Naive B cell (primary cell): ENCODE measurements at places on chromosomes 5 and 9.

- H3K4me3 ChIP-seq = no peak overlapping the region
- H3K4me1 ChIP-seq = no peaks in the 10 kb centered on the region
- no peak for DNase-seq
- H3K27ac ChIP-seq = no peak overlapping the region
- H3K36me3 ChIP-seq = no peaks in the 10 kb centered on the region
Measured at GRCh38 chr5:118293378-118293777, 695.0 kb downstream of the DTWD2 start.

DNA sequence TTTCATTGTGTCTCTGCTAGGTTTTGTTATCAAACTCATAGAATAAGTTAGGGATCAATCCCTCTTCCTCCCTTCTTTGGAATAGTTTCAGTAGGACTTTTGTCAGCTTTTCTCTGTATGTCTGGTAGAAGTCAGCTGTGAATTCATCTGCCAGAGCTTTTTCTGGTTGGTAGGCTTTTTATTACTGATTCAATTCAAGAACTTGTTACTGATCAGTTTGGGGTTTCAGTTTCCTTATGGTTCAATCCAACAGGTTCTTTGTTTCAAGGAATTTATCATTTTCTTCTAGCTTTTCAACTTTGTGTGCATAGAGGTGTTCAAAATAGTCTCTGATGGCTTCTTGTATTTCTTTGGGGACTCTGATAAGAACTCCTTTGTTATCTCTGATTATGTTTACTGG is 221.7 kb downstream of the FGF10 start:
- H3K27ac ChIP-seq = no peak overlapping the region
- no peak overlapping the region for H3K4me3 ChIP-seq
- DNase-seq = no peak
- no peaks in the 10 kb centered on the region for H3K27me3 ChIP-seq
- no peaks in the 10 kb centered on the region for H3K36me3 ChIP-seq
- no peaks in the 10 kb centered on the region for H3K4me1 ChIP-seq

GRCh38 chr5:35672995-35673394 is 55.3 kb downstream of the SPEF2 start:
- no peaks in the 10 kb centered on the region for H3K27me3 ChIP-seq
- no peaks in the 10 kb centered on the region for H3K4me1 ChIP-seq
- H3K36me3 ChIP-seq = no peaks in the 10 kb centered on the region
- H3K27ac ChIP-seq = no peak overlapping the region
- no peak overlapping the region for H3K4me3 ChIP-seq

DNA sequence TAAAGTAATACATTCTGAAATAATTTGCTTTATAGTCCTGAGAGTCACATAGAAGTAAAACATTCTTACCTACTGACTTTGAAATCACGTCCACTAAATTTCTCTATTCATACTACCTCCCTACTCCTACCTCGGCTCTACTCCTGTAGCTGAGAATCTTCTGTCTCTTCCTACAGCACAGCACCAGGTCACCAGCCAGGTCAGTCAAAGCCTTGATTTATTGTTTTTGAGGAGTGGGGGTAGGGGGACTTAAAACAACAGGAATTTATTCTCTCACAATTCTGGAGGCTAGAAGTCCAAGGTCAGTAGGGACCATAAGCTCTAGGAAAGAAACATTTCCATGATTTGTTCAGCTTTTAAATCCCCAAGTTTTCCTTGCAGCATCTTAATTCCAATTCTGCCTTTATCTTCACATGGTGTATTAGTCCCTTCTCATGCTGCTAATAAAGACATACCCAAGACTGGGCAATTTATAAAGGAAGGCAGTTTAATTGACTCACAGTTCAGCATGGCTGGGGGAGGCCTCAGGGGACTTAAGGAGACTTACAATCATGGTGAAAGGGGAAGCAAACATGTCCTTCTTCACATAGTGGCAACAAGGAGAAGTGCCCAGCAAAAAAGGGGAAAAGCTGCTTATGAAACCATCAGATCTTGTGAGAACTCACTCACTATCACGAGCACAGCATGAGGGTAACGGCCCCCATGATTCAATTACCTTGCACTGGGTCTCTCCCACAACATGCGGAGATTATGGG is 49.6 kb upstream of the CCNG1 start:
- no peaks in the 10 kb centered on the region for H3K36me3 ChIP-seq
- peaks cover 27% of the 10 kb centered on the region for H3K27me3 ChIP-seq
- no peak overlapping the region for H3K4me3 ChIP-seq
- no peaks in the 10 kb centered on the region for H3K4me1 ChIP-seq
- DNase-seq = no peak
- H3K27ac ChIP-seq = no peak overlapping the region

GRCh38 chr5:95920822-95921221 is 40.8 kb downstream of the ELL2 start:
- peaks cover 34% of the 10 kb centered on the region for H3K4me1 ChIP-seq
- no peaks in the 10 kb centered on the region for H3K36me3 ChIP-seq
- no peaks in the 10 kb centered on the region for H3K27me3 ChIP-seq
- DNase-seq = no peak

DNA sequence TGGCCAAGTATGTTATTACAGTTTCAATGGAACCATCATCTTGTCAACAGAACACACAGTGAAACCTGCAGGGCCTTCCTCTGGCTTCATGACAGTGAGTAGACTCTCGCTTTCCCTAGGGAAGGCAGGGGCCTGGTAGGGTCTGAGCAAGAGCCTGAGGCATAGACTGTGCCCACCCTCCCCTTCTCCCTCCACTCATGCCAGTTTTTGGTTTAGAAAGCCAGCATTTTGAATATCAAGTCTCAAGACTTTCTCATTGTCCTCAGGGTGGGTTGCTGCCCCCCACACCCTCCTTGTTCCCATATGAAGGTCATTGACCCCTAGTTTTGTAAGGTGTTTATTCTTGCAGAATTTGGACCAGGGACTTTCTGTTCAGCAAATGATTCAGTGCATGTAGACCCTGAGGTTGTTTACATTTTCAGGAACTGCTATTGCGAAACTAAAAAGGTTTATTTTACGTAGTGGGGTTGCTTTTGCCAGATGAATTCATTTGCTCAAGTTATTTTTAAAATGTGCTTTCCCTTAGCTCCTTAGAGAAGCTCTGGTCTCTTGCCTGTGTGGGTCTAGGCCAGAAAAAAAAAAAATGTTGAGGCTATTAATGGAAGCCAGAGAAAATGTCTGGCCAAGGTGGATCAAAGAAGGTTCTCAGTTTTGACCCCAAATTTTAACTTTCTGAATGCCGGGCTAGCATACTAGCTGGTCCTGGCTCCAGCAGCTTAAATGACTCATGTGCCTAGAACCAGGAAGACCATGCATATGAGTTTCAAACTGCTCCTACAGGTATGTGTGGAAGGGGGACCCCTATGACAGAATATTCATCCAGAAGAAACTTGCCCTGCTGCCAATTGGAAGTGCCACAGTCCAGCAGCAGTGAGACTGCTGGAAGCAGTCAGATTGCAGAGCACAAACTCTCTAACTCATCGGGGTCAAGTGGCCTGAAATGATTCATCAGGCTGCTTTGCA is 10.1 kb upstream of the MOB3B start:
- H3K4me1 ChIP-seq = peaks cover 3% of the 10 kb centered on the region
- H3K4me3 ChIP-seq = no peak overlapping the region
- DNase-seq = no peak
- H3K36me3 ChIP-seq = peaks cover 17% of the 10 kb centered on the region
- no peak overlapping the region for H3K27ac ChIP-seq

- no peak overlapping the region for H3K4me3 ChIP-seq
- H3K27me3 ChIP-seq = peaks cover 23% of the 10 kb centered on the region
- H3K27ac ChIP-seq = no peak overlapping the region
- no peak for DNase-seq
- no peaks in the 10 kb centered on the region for H3K4me1 ChIP-seq
Measured at GRCh38 chr9:14277244-14277643, 36.7 kb downstream of the NFIB start.

GRCh38 chr9:86585422-86586143 is 231.4 kb upstream of the TUT7 start:
- no peak overlapping the region for H3K27ac ChIP-seq
- H3K4me1 ChIP-seq = no peaks in the 10 kb centered on the region
- H3K36me3 ChIP-seq = no peaks in the 10 kb centered on the region
- DNase-seq = no peak
- peaks cover 9% of the 10 kb centered on the region for H3K27me3 ChIP-seq

GRCh38 chr9:93112864-93113389 is 16.9 kb downstream of the CARD19 start:
- no peaks in the 10 kb centered on the region for H3K36me3 ChIP-seq
- H3K27ac ChIP-seq = no peak overlapping the region
- no peak for DNase-seq
- H3K4me3 ChIP-seq = no peak overlapping the region
- H3K27me3 ChIP-seq = no peaks in the 10 kb centered on the region
- H3K4me1 ChIP-seq = peaks cover 41% of the 10 kb centered on the region

- H3K4me1 ChIP-seq = no peaks in the 10 kb centered on the region
- no peak for DNase-seq
- H3K27me3 ChIP-seq = no peaks in the 10 kb centered on the region
- H3K27ac ChIP-seq = no peak overlapping the region
- H3K36me3 ChIP-seq = no peaks in the 10 kb centered on the region
- no peak overlapping the region for H3K4me3 ChIP-seq
Measured at GRCh38 chr5:106292654-106293053, 1378.1 kb downstream of the EFNA5 start.

- no peaks in the 10 kb centered on the region for H3K36me3 ChIP-seq
- H3K27me3 ChIP-seq = peaks cover 7% of the 10 kb centered on the region
- DNase-seq = no peak
- H3K4me3 ChIP-seq = no peak overlapping the region
- no peak overlapping the region for H3K27ac ChIP-seq
Measured at GRCh38 chr5:43314724-43315123, 1.5 kb upstream of the HMGCS1 start.

GRCh38 chr9:121559183-121559582 is 59.5 kb upstream of the GGTA1 start:
- no peak for DNase-seq
- no peak overlapping the region for H3K27ac ChIP-seq
- H3K4me1 ChIP-seq = peaks cover 31% of the 10 kb centered on the region
- peaks cover 24% of the 10 kb centered on the region for H3K27me3 ChIP-seq

- no peak overlapping the region for H3K4me3 ChIP-seq
- no peaks in the 10 kb centered on the region for H3K4me1 ChIP-seq
- no peak for DNase-seq
- H3K27me3 ChIP-seq = no peaks in the 10 kb centered on the region
- no peak overlapping the region for H3K27ac ChIP-seq
Measured at GRCh38 chr5:172941067-172941516, 18.1 kb upstream of the RPL26L1 start.

- H3K36me3 ChIP-seq = no peaks in the 10 kb centered on the region
- no peak overlapping the region for H3K27ac ChIP-seq
- no peaks in the 10 kb centered on the region for H3K4me1 ChIP-seq
- H3K27me3 ChIP-seq = no peaks in the 10 kb centered on the region
- no peak for DNase-seq
Measured at GRCh38 chr9:25857147-25857546, 178.9 kb upstream of the TUSC1 start.

DNA sequence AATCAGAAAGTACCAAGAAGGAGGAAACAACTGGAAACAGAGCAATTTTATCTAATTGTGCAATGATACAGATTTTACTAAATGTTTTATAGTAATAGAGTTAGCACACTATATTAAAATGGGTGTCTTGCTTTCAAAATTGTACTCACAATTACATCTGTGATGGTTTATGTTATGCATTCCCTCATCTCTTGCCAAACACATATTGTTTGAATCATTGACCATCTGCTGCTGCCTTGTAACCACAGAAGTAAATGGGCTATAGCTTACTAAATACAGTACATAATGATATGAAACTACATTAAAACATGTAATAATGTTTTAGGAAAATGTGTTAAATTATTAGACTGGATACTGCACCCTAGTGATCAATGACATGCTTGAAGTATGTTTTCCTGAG is 158.1 kb downstream of the SLC25A46 start:
- H3K27ac ChIP-seq = no peak overlapping the region
- no peak overlapping the region for H3K4me3 ChIP-seq
- H3K4me1 ChIP-seq = no peaks in the 10 kb centered on the region
- no peaks in the 10 kb centered on the region for H3K36me3 ChIP-seq
- no peak for DNase-seq

DNA sequence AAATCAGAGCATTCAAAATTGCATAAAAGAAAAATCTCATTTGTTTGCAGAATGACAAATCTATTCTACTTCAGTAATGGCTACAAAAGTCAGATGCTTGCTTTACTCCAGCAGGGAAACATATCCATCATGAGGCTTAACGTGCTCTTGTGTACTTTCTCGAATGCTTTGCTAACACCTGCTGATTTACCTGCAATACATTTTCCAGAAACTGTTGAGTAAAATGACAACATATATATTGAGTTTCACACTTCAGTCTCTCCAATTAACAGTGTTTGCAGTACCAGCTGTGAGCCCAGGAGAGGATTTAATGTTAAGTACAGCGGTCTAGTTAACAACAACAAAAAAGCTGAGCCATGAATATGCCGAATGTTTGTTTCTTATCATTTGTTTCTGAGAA is 391.5 kb upstream of the SMC2 start:
- H3K36me3 ChIP-seq = no peaks in the 10 kb centered on the region
- no peaks in the 10 kb centered on the region for H3K4me1 ChIP-seq
- H3K27ac ChIP-seq = no peak overlapping the region
- no peak for DNase-seq
- no peak overlapping the region for H3K4me3 ChIP-seq
- no peaks in the 10 kb centered on the region for H3K27me3 ChIP-seq

GRCh38 chr5:73273379-73274050 is 100.5 kb downstream of the TMEM174 start:
- no peak overlapping the region for H3K4me3 ChIP-seq
- peaks cover 10% of the 10 kb centered on the region for H3K27me3 ChIP-seq
- no peak overlapping the region for H3K27ac ChIP-seq
- no peak for DNase-seq
- no peaks in the 10 kb centered on the region for H3K36me3 ChIP-seq
- H3K4me1 ChIP-seq = no peaks in the 10 kb centered on the region

GRCh38 chr5:602466-603035 is 9.6 kb upstream of the CEP72 start:
- no peak overlapping the region for H3K4me3 ChIP-seq
- peaks cover 47% of the 10 kb centered on the region for H3K27me3 ChIP-seq
- H3K36me3 ChIP-seq = no peaks in the 10 kb centered on the region
- peaks cover 20% of the 10 kb centered on the region for H3K4me1 ChIP-seq
- no peak for DNase-seq

- no peaks in the 10 kb centered on the region for H3K36me3 ChIP-seq
- H3K4me1 ChIP-seq = no peaks in the 10 kb centered on the region
- no peaks in the 10 kb centered on the region for H3K27me3 ChIP-seq
- no peak overlapping the region for H3K27ac ChIP-seq
- no peak for DNase-seq
Measured at GRCh38 chr5:82662340-82662739, 384.2 kb upstream of the RPS23 start.

DNA sequence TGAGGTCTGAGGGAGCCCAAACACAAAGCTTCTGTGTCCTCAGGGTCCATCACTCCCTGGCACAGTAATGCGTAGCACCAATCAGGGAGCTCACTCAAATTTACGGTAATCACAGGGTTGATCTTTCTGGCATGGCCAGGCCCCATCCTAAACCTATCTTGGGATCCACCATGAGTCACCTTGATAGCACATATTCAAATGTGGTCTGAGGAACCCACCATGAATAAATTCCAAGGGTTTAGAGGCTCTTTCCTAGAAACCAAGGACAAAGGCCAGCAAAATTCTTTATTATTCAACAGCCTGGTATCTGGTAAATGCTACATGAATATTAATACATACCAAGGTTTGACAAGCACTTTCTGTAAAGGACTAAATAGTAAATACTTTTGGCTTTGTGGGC is 254.5 kb downstream of the TLR4 start:
- H3K27ac ChIP-seq = no peak overlapping the region
- no peaks in the 10 kb centered on the region for H3K36me3 ChIP-seq
- no peak for DNase-seq
- H3K27me3 ChIP-seq = peaks cover 7% of the 10 kb centered on the region
- H3K4me3 ChIP-seq = no peak overlapping the region
